H1 (cell line): ENCODE measurements at places on chromosomes 3 and 15.

GRCh38 chr15:89197503-89197971, 23.8 kb downstream of the RLBP1 start:
- peak; percentile 73 for DNase-seq

DNA sequence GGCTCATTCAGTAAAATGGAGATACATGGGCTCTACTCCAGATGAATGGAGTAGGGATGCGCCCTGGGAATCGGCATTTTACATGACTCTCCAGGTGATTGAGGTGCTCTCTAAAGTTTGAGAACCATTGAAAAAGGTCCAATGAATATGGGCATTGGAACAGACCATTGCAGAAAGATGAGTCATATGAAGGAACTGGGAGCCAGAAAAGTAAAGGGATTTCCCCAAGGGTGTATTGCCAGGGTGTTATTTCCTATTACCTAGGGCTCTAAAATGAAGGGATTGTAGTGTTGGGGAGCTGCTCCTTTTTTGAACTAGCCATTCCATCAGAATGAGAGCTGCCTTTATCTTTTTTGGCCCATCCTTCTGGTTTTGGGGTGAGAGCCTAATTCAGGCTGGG, 21.7 kb downstream of the CLDN11 start:
- DNase-seq: no peak

GRCh38 chr3:22887664-22888291, 315.3 kb upstream of the UBE2E2 start:
- no peak for DNase-seq

- DNase-seq: no peak
Observed at GRCh38 chr3:180409883-180410282, 192.1 kb upstream of the TTC14 start.

DNA sequence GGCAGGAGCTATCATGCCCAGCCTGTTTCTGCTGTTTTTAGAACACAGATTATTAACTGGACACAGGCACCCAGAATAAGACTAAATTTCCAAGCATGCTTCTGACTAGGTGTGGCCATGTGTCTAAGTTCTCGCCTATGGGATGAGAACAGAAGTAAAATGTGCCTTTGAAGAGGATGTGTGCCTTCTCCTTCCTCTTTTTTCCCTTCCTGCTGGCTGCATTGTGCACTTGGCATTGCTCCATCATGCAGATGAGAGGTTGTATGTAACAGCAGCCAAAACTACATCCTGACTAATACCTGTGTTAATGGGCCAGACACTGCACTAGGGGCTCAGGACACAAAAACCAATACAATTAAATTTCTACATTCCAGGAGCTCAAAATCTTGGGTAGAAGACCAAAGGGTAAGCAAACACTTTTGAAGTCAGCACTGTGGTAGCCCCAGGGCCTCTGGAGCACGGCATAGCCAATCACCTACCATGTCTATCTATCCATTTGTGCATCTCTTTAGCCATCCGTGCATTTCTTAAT, 40.9 kb upstream of the RNU6-1 start:
- DNase-seq: no peak

GRCh38 chr3:62415312-62415801, 42.0 kb upstream of the FEZF2 start:
- peak; percentile 83 for DNase-seq

DNA sequence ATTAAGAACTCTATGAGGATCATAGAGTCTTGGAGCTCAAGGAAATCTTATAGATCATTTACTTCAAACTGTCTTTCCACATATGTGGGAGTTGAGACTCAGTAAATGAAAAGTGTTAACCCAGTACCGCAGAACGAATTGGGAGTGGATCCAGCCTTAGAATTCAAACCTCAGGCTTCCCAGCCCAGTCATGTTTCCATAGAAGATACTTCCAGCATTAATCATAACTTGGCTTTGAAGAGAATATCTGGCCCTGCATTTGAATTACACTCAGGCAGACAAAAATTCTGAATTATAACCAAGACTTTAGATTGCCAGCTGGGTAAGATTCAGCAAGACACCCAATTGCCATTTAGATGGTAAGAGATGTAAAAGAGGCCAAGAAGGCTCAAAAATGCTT, 972.0 kb downstream of the TUSC7 start:
- DNase-seq: no peak

DNA sequence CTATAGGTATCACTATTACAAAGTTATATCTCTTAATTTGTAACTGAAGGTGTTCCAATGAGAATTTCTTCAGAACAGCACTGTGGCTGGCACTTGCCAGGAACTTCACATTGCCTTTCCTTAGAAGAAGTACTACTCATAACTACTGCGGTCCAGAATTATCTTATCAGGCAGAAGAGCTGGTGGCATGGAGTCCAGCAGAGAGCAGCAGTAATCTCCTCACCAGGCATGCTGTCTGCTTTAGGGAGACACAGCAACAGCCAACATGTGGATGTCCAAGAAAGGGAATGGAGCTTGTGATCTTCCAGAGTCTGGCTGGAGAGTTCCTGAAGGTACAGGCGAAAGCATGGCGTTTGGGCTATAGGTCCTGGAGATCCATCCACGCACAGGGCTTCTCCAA, 919.7 kb upstream of the NR2F2 start:
- DNase-seq: no peak

DNA sequence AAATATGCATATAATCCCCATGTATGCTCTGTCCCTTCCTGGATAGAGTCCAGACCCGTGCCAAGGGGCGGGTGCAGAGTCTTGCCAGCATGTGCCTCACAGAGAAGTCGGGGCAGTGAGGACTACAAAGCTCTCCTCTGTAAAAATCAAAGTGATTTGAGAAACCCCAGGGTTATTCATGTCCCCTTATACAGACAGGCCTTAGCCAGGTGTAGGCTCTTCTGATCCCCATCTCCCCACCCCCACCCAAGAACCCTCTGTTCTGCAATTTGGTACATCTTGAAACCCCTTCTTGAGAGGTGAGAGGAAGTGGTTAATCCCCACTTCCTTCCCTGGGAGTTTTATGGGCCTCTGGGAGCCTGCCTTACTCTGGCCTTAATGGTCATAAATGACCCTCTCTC, 24.7 kb downstream of the TRIM71 start:
- no peak for DNase-seq

DNA sequence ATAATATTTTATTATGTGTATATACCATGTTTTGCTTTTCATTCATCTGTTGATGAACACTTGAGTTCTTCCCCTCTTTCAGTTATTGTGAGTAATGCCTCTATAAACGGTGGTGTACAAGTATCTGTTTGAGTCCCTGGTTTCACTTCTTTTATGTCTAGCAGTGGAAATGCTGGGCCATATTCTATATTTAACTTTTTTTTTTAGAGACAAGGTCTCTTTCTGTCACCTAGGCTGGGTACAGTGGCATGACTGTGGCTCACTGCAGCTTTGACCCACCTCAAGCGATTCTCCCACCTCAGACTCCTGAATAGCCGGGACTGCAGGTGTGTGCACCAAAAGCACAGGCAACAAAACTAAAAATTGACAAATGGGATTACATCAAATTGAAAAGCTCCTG, 19.9 kb downstream of the GOLM2 start:
- DNase-seq: no peak

DNA sequence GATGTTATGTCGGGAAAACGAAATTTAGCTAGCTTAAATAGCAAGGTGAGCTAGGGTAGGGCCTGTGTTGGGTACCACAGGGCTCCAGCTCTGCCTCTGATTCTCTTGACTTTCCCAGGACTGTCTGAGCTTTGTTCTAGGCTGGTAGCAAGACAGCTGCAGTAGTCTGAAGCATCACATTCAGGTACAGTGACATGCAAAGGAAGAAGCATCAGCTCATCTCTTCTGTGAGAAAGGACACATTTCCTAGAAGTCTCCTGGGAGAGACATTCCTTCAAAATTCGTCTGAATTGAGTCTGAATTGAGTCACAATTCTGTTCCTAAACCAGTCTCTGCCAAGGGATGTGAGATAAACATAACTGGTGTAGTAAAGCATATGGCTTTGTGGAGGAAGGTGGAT, 8.5 kb upstream of the UBXN7 start:
- no peak for DNase-seq

GRCh38 chr3:35336601-35337000, 302.7 kb upstream of the ARPP21 start:
- DNase-seq: no peak

DNA sequence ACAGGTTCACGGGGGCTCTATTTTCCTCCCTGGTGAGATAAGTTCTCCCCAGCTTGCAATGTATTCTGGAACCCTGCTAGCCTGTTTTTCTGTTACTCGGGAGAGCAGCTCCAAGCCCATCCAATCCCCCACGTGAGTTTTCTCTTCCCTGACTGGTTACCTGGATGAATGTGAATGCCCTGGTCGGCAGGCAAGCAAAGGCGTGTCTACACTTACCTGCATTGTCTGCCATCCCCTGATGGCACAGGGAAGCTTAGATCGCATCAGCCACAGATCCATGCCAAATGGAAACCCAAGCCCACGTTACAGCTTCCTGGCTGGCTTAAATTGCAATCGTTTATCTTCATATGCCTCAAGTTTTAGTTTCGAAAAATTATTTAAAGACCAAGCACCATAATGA, 149.9 kb downstream of the FOXP1 start:
- DNase-seq: no peak

GRCh38 chr3:12990306-12990705, 82.9 kb downstream of the IQSEC1 start:
- DNase-seq: no peak

- no peak for DNase-seq
Observed at GRCh38 chr3:172112734-172113120, 73.3 kb downstream of the FNDC3B start.

- no peak for DNase-seq
Observed at GRCh38 chr3:100155128-100155527, 40.8 kb upstream of the FILIP1L start.

DNA sequence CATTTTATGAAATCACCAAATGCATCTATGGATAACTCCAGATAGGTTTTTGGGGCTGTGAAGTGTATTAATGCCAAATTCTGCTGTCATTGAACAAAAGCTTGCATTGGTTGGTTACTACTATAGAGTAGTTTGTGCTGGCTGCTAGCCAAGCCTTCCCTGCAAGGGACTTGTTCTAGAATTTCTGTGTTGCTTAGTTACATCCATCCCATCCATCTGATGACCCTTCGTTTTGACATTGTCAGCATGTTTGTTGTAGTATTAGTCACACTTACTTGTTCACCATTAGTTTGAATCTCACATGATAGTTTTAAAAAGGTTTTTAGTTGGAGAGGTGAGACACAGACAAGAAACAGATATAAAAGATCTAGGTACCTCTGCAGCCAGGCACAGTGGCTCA, 7.0 kb upstream of the NIPA2 start:
- DNase-seq: no peak

GRCh38 chr15:65405791-65406423, 16.8 kb downstream of the IGDCC4 start:
- DNase-seq: no peak

DNA sequence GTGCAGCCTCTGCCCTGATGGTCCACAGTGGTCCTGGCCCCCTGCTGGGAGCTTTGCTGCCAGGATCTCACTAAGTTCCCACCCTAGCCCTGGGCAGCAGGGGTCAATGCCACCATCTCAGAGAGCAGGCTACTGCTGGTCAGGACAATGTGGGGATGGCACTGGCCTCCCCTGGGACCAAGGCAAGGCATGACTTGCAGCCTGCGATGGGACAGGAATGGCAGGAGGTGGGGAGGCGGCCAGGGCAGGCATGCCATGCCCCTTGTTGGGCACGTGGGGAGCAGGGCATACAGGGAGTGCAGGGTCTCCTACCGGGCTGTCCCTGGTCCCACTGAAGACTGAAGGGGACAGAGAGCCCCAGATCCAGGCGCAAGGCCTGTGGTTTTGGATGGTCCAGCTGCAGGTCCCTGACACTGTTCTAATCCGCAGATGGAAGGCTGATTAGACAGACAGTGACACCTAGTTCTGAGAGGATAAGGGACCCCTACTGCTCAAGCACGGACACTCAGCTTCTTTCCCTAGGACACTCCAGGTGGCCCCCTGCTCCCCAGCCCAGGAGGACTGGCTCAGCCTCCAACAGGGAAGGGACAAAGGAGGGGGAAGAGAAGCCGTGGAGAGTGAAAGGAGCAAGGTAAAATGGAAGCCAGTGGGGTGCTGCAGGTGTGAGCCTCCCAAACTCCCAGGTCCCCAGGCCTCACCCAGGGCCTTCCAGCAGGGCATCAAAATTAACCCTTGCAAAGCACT, 69.2 kb upstream of the RPL32 start:
- no peak for DNase-seq

- DNase-seq: peak; percentile 51
Observed at GRCh38 chr3:147387291-147387884, 19.0 kb downstream of the ZIC4 start.

GRCh38 chr15:69668039-69668705, 215.6 kb downstream of the RPLP1 start:
- no peak for DNase-seq

DNA sequence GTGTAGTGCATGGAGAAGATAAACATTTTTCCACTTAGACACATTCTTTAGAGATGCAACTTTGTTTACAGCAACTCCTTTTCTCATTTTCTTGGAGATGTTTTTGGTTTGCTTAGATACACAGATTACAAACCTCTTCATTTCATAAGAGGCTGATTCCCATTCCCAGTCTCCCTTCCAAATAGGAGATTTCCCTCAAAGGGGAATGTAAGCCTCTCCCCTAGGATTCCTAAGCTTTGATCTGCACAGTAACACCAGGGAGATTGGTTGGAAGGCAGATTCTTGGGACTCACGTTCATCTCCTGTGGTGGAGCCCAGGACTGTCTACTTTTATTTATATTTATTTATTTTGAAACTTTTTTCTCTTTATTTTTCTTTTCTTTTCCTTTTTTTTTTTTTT, 63.2 kb downstream of the MCTP2 start:
- no peak for DNase-seq

DNA sequence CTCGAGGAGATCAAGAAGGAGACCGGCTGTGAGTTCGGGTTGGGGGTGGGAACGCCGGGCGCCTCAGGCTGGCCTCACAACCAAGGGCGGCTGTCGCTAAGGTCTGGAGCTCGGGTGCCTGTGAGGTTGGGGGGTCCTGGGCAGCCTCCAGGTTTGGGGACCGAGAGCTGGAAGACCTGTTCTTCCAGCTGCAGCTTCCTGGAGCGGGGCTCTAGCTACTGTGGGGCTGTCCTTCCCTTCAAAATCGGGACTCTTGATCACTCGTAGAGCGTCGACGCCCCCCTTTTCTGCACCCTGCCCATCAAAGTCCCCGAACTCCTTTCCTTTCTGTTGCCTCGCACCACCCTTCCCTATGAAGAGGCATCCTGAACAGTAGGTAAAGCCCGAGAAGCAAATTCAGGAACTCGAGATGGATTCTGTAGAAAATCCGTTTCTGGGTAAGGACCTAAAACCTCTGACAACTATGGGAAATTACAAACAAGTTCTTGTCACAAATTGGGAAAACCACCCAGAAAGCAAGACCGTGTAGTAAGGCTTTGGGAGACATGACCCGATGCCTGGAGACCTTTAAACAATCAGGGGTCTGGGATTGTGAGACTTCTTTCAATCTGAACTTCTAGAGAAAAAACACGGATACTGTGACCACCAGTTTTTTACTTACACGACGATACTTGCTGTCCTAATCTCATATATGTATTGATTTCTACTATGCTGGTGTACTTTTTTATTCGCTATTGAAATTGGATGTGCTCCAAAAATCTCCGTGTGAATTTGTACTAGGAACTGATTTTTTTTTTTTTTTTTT, 556 bp downstream of the CHP1 start:
- no peak for DNase-seq

- no peak for DNase-seq
Observed at GRCh38 chr15:67093504-67093862, 28.1 kb downstream of the SMAD3 start.
